ENCODE measurements at places on chromosomes 13 and 19. TPM values are rescaled to one million over a fixed set of nuclear protein-coding genes. Genes with fewer than 3 reads are reported as not detected.

The DENND1C gene
- 0.56 TPM for total RNA-seq

The IGFL2 gene
- total RNA-seq = 0.63 TPM

The TMEM259 gene
- total RNA-seq = 72.8 TPM

The LSM14A gene
- 220 TPM for total RNA-seq

The SSC5D gene
- total RNA-seq = 1.0 TPM

The BRCA2 gene
- 6.2 TPM for total RNA-seq

The PTH2 gene
- not detected for total RNA-seq

The DACT3 gene
- 0.49 TPM for total RNA-seq

The ZNF835 gene
- not detected for total RNA-seq

The FLT1 gene
- total RNA-seq = not detected

The CD209 gene
- total RNA-seq = not detected

The NCAN gene
- total RNA-seq = 0.03 TPM

The GJB6 gene
- not detected for total RNA-seq

The PGPEP1 gene
- 2.2 TPM for total RNA-seq

The C2CD4C gene
- 0.39 TPM for total RNA-seq

The SIGLEC12 gene
- not detected for total RNA-seq

The TSHZ3 gene
- total RNA-seq = 4.2 TPM

The GIPC3 gene
- total RNA-seq = 0.19 TPM

The PABPC3 gene
- 0.17 TPM for total RNA-seq

The PRX gene
- total RNA-seq = 1.4 TPM

The LYPD3 gene
- 0.58 TPM for total RNA-seq

The GRIN3B gene
- total RNA-seq = 1.8 TPM

The ZNF20 gene
- total RNA-seq = not detected

The FGF22 gene
- 0.43 TPM for total RNA-seq

The ZNF442 gene
- not detected for total RNA-seq

The NLRP11 gene
- total RNA-seq = not detected

The NLRP7 gene
- total RNA-seq = not detected

The KASH5 gene
- total RNA-seq = not detected

The ZIC5 gene
- total RNA-seq = 4.2 TPM

The KIR2DL3 gene
- total RNA-seq = not detected

The CEACAM16 gene
- total RNA-seq = not detected

The KLK5 gene
- total RNA-seq = not detected

The LILRA1 gene
- not detected for total RNA-seq

The SIGLECL1 gene
- total RNA-seq = not detected

The DACH1 gene
- not detected for total RNA-seq

The MYO1F gene
- 0.28 TPM for total RNA-seq

The RAX2 gene
- total RNA-seq = not detected

The ZNF428 gene
- total RNA-seq = 58.3 TPM

The CYP4F22 gene
- total RNA-seq = 0.08 TPM

The SCN1B gene
- 17.4 TPM for total RNA-seq

The ZNF850 gene
- 0.36 TPM for total RNA-seq

The MYO16 gene
- total RNA-seq = 0.05 TPM

The GPR12 gene
- total RNA-seq = not detected

The ZNF865 gene
- total RNA-seq = 7.2 TPM
